Memory B cell (primary cell): ENCODE measurements at places on chromosomes 2 and 18.

DNA sequence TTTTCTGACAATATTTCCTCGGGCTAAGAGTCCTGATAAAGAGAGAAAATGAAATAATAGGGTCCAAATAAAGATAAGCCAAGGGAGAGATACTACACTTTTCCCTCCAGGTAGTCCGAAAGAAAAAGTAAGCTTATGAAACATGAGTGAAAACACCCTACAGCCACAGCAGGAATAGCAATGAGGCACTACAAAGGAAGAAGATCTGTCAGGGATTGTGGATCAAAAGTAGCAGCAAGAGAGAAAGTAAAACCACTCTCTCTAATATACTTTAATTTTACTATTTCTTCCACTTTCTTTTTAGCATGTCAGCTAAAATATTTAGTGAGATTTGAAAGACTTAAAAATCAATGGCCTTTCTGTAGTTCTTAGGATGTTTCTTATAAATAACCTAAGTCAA, 1601.8 kb downstream of the LRP1B start:
- no peak overlapping the region for H3K4me3 ChIP-seq
- no peaks in the 10 kb centered on the region for H3K27me3 ChIP-seq
- no peaks in the 10 kb centered on the region for H3K36me3 ChIP-seq
- DNase-seq: no peak

DNA sequence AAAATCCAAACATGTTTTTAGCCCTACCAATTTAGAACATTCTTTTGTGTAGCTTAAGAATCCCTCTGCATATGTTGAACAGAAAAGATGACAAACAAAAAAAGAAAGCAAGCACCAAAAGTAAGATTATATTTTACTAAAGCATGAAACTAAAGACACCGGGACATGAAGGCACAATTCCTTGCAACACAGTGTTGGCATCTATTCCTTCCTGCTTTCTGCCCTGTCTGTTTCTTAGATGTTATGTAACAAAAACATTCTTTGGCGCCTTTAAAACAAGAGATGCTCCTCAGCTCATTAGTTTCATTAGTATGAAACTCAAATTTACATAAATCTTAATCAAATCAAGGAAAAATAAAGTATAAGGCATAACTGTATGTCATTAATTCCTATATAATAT, 106.6 kb downstream of the TMEM131 start:
- H3K27ac ChIP-seq: peak overlapping the region; percentile 77
- peaks cover 5% of the 10 kb centered on the region for H3K4me1 ChIP-seq
- no peak for DNase-seq
- no peak overlapping the region for H3K4me3 ChIP-seq
- H3K36me3 ChIP-seq: peaks cover 49% of the 10 kb centered on the region

DNA sequence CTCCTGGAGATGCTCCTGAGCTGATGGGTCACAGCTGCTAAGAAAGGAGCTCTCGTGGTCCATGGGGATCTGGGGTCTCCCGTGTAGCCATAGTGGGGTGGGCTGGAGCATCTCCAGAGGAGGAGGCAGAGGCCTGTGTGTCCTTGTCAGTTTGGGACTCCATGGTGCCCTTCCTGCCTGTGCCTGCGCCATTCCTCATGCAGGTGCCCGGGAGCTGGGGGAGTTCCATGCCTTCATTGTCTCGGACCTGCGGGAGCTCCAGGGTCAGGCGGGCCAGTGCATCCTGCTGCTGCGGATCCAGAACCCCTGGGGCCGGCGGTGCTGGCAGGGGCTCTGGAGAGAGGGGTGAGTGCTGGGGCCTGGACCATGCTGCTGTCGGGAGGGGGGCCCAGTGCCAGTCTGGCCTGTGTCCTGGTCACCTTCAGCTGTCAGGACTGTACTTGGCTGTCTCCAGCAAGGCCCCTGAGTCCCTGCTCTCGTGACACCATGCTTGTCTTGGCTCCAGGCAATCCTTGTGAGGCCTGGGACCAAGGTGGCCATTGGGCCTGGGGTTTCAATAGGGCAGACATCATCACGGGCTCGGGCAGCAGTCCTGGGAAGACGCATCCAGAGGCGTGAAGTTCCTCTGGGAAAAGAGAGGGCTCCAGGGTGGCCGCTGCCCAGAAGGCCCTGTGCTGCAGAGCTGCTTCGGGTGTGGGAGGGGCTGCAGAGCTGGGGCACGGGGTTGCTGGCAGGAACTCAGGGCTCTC, 7.3 kb downstream of the CAPN10 start:
- peaks cover under 1% of the 10 kb centered on the region for H3K4me1 ChIP-seq
- peaks cover under 1% of the 10 kb centered on the region for H3K36me3 ChIP-seq
- DNase-seq: no peak
- no peak overlapping the region for H3K27ac ChIP-seq

GRCh38 chr2:5977477-5977876, 285.3 kb downstream of the SOX11 start:
- no peaks in the 10 kb centered on the region for H3K27me3 ChIP-seq
- H3K4me1 ChIP-seq: peaks cover 4% of the 10 kb centered on the region
- no peak overlapping the region for H3K27ac ChIP-seq
- no peak overlapping the region for H3K4me3 ChIP-seq

GRCh38 chr2:121480826-121481225, 49.9 kb upstream of the RNU4ATAC start:
- peaks cover 19% of the 10 kb centered on the region for H3K36me3 ChIP-seq
- H3K4me1 ChIP-seq: peaks cover 14% of the 10 kb centered on the region
- H3K27me3 ChIP-seq: no peaks in the 10 kb centered on the region
- DNase-seq: no peak

- no peak overlapping the region for H3K4me3 ChIP-seq
- no peaks in the 10 kb centered on the region for H3K27me3 ChIP-seq
- H3K4me1 ChIP-seq: no peaks in the 10 kb centered on the region
- no peak overlapping the region for H3K27ac ChIP-seq
- DNase-seq: no peak
- H3K36me3 ChIP-seq: no peaks in the 10 kb centered on the region
Measured at GRCh38 chr2:132443106-132443505, 26.5 kb downstream of the GPR39 start.

- H3K4me3 ChIP-seq: no peak overlapping the region
- H3K4me1 ChIP-seq: peaks cover 4% of the 10 kb centered on the region
- DNase-seq: no peak
- H3K27ac ChIP-seq: no peak overlapping the region
- H3K27me3 ChIP-seq: no peaks in the 10 kb centered on the region
Measured at GRCh38 chr2:180991820-180992219, 11.4 kb downstream of the UBE2E3 start.

GRCh38 chr2:133676392-133677130, 108.3 kb upstream of the NCKAP5 start:
- no peak for DNase-seq
- H3K4me1 ChIP-seq: no peaks in the 10 kb centered on the region
- H3K27ac ChIP-seq: no peak overlapping the region
- H3K27me3 ChIP-seq: peaks cover 3% of the 10 kb centered on the region
- no peak overlapping the region for H3K4me3 ChIP-seq
- no peaks in the 10 kb centered on the region for H3K36me3 ChIP-seq

GRCh38 chr2:163656622-163657280, 79.1 kb downstream of the FIGN start:
- no peaks in the 10 kb centered on the region for H3K4me1 ChIP-seq
- DNase-seq: no peak
- H3K27ac ChIP-seq: no peak overlapping the region
- H3K36me3 ChIP-seq: no peaks in the 10 kb centered on the region

GRCh38 chr2:176260689-176261088, 8.6 kb upstream of the MTX2 start:
- H3K36me3 ChIP-seq: no peaks in the 10 kb centered on the region
- H3K4me1 ChIP-seq: peaks cover 3% of the 10 kb centered on the region
- no peak for DNase-seq
- peaks cover 4% of the 10 kb centered on the region for H3K27me3 ChIP-seq
- no peak overlapping the region for H3K4me3 ChIP-seq
- H3K27ac ChIP-seq: no peak overlapping the region

DNA sequence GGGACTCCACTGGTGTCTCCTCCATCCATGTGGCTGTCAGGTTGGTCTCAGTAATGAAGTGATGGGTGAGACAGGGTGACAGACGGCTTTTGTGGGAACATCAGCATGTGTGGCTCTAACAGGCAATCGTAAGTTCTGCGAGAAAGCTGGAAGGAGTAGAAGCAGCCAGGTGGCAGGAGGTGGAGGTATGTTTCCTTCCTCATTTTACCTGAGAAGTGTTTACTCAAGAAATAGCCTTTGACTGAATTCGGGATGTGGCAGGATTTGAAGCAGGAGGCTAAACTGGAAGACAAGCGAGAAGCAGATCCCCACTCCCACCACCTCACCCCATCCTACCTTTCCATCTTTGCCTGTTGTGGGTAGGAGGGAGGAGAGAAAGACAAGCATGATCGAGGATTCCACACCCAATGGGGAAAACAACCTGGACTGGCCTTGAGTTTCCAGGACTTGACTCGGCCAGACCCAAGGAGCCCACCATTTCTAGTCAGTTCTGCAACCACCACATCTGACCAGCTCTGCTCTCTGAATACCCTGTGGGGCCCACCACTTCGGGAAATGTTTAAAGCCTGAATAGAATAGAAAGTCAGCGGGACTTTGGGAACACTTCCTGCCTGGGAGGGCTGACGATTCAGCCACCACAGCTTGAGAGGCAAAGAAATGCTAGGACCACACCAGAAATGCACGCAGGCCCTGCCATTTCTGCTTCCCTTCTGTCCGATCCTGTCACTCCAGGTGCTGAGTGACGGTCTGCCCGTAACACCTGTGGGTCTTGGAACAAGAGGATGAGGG, 1.2 kb downstream of the ABCG8 start:
- no peaks in the 10 kb centered on the region for H3K36me3 ChIP-seq
- peaks cover 7% of the 10 kb centered on the region for H3K27me3 ChIP-seq
- no peak overlapping the region for H3K27ac ChIP-seq
- no peak for DNase-seq
- H3K4me3 ChIP-seq: no peak overlapping the region

DNA sequence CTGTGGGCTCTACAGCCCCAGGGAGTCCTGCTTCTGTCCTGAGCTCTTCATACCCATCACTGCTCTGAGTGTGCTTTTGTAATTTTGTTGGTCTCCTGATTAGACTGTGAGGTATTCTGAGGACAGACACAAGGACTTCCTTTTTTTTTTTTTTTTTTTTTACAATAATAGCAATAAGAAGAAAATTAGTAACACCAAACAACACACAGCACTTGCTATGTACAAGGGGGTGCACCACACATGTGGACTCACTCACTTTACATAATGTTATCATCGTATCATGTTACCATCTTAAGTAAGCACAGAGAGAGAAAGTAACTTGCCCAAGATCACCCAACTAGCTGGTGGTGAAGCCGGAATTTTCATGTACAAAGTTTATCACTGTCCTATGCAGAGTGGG, 34.6 kb downstream of the MBP start:
- peaks cover 6% of the 10 kb centered on the region for H3K36me3 ChIP-seq
- H3K27ac ChIP-seq: no peak overlapping the region
- H3K4me1 ChIP-seq: peaks cover 46% of the 10 kb centered on the region
- DNase-seq: no peak
